Effector memory CD8-positive, alpha-beta T cell (primary cell): ENCODE measurements at places on chromosomes 2 and 18.
A peak's percentile ranks its signal among the peaks of the same experiment; 100 is the strongest.

DNA sequence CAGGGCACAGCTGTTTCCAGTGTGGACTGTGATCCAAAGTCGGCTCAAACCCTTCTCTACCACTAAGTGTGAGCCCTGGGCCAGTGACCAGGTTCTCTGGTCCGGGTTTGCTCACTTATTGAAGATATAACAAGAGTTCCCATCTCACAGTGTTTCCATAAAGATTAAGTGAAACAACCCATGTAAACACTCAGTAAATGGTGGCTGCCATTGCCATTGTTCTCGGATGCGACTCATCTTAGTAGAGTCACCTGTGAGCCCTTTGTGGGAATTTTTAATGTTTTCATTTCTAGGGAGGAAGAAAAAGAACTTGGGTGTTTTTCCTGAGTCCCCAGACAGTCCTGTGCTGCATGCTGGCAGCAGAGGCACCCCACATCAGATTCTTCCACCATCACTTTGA lies 53.4 kb downstream of the TPGS2 start:
- DNase-seq = no peak

GRCh38 chr2:20216130-20217025 lies 8.6 kb downstream of the SDC1 start:
- no peak for DNase-seq

- peak; percentile 27 for DNase-seq
Measured at GRCh38 chr18:45837283-45838070, 12.0 kb downstream of the SIGLEC15 start.

DNA sequence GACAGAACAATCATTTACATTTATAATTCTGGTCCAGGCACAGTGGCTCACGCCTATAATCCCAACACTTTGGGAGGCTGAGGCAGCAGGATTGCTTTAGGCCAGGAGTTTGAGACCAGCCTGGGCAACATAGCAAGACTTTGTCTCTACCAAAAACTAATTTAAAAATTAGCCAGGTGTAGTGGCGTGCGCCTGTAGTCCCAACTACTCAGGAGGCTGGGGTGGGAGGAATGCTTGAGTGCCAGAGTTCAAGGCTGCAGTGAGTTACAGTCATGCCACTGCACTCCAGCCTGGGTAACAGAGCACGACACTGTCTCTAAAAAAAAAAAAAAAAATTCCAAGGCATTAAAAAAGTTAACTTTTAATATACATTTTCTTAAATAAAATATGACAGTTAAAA lies 88.1 kb downstream of the PLEKHM3 start:
- no peak for DNase-seq

GRCh38 chr2:5409898-5410381 lies 282.2 kb upstream of the SOX11 start:
- DNase-seq = no peak

DNA sequence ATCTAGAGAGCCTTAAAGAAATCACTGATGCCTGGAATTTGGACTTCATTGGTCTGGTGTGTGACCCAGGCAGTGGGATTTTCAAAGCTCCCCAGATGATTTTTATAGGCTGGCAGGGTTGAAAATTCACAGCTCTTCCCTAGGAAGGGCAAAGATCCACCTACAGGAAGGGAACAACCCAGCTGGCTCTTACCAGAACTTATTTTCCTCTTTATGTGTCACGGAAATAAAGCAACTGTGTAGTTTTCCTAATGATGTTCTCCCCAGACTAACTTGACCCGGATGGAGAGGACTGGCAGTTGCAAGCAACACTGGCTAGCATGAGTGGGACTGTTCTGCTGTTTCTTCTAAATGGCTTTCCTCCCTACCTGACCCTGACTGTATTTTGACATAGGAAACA lies 235.6 kb downstream of the ALPK2 start:
- no peak for DNase-seq
